ENCODE measurements at places on chromosomes 6 and 20.

GRCh38 chr6:72497186-72497585 lies 124.7 kb upstream of the KCNQ5 start:
- no peak for DNase-seq

DNA sequence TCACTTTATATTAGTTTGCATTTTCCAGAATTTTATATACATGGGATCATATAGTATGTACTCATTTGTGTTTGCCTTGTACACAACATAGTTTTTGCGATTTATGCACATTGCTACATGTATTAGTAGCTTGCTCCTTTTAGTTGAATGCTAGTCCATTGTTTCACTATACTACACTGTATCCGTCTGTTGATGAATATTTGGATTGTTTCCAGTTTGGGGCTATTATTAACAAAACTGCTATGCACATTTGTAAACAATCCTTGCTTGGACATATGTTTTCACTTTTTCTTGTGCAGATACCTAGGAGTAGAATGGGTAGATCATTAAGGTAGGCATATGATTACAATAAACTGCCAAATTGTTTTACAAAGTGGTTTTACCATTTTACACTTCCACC lies 3.9 kb upstream of the LRRC1 start:
- DNase-seq = no peak

DNA sequence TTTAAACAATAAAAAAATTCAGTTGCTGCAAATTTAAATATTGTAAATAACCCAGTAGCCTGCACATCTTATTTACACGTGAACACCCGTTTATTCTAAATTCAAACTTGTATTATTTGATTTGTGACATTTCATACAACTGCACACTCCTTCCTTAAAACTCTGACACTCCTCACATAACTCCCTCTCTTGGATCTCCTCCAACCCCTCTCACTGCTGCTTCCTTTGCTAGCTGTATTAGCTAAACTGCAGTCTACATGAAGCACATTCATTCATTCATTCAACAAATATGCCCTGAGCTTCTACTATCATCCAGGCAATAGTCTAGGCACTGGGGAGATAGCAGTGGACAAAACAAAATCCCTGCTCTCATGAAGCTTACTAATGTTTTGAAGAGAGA lies 47.0 kb downstream of the FBXL4 start:
- no peak for DNase-seq

- DNase-seq = no peak
Measured at GRCh38 chr6:130583268-130583667, 217.5 kb downstream of the TMEM200A start.

DNA sequence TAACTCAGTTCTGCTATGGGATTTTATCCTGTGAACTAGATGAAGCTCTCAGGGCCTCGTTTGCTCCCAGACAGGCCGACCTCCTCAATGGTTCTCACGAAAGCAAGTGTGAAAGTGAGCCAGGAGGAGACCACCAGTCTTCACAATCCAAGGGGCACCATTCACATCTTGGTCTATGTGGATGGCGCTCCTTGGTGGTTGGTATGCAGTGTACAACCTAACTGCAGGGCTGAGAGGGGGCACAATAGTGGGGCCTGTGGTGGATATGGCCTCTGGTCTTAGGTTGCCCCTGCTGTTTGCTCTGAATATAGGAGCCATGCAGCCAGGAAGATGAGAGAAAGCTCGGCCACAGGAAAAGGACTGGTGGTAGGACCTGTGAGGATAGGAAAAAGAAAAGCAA lies 24.7 kb downstream of the TRIM26 start:
- DNase-seq = no peak

DNA sequence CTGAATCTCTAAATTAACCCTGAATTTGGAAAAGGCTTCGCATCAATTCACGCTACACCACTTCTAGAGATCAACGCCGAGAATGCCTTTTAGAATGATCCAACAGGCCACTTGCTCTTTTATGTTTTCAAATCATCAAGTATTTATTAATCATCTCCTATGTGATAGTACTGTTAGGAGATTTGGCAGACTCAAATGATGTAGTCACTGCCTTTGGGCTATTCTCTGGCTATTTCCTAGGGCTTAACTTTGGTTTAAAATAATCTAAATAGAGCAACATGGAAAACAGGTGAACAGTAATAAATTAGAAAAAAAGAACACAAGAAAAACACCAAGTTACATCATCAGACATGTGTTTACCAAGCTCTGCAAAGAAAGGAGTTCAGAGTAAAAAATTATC lies 140.3 kb downstream of the TENT5A start:
- no peak for DNase-seq

- DNase-seq = no peak
Measured at GRCh38 chr6:167703347-167703746, 123.4 kb upstream of the AFDN start.

- no peak for DNase-seq
Measured at GRCh38 chr6:20325641-20326421, 75.8 kb upstream of the E2F3 start.

- no peak for DNase-seq
Measured at GRCh38 chr6:78810698-78811097, 56.7 kb upstream of the IRAK1BP1 start.

- no peak for DNase-seq
Measured at GRCh38 chr6:148962854-148963515, 216.2 kb downstream of the UST start.

DNA sequence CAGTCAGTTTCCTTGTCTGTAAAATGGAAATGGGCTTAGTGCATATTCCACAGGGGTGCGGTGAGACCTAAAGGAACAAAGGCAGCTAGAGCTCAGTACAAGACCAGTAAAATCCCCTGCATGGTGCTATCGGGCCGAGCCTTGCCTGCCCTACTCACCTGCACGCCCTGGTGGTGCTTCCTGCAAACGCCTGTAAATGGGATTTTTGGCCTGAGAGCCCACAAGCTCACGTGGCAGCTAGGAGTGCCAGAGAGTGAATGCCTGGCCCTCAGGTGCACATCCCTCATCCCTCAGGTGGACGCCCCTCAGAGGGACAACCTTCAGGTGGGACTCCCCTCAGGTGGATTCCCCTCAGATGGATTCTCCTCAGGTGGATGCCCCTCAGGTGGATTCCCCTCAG lies 48.0 kb upstream of the VSX1 start:
- no peak for DNase-seq

DNA sequence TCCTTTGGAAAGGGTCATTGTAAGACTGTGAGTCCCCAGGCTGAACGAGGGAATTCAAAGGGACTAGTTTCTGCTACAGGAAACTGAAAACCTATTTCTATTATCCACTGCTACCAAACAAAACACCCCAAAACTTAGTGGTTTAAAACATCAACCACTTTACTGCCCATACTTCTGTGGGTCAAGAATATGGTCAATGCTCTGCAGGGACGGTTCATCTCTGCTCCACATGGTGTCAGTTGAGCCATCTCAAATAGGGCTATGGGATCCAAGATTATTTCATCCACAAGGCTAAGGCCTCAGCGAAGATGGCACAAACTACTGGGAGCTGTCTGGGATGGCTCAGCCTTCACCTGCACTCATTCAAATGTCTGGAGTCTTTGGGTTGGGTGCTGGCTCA lies 65.5 kb downstream of the DZANK1 start:
- DNase-seq = no peak

DNA sequence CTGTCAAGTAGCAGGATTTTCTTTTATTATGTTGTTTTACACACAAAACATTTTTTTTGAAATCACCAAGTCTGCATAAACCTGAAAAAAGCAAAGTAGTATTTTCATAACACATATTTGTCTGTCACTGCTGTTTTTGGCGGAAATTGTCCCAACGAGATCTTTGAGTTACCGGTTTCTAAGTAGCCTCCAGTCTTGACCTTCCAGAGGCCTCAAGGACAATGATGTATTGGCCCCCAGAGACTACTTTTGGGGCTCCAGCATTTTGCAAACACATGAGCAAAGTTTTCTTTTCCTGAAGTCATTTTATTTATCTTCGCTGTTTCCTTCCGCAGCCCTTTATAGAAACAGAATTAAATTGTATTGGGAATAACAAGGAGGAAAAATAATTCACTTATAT lies 862.6 kb downstream of the KIF16B start:
- DNase-seq = no peak

GRCh38 chr6:116283191-116283590 lies 3.5 kb upstream of the TSPYL1 start:
- DNase-seq = no peak

DNA sequence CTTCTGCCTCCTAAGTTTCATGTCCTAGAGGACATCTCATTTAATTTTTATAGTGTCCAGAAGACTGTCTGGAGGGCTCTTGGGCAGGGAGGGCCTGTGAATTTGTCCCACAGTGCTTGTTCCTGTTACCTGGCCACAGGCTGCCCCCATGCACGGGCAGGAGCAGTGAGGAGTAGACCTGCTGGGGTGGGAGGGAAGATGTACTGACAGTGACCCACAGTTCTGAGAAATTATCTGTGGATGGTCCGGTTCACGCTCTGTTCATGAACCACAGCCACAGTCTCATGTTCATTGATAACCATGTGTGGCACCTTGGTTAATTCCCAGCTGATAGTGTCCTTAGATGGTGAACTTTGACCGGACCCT lies 18.8 kb upstream of the ZNF831 start:
- no peak for DNase-seq

DNA sequence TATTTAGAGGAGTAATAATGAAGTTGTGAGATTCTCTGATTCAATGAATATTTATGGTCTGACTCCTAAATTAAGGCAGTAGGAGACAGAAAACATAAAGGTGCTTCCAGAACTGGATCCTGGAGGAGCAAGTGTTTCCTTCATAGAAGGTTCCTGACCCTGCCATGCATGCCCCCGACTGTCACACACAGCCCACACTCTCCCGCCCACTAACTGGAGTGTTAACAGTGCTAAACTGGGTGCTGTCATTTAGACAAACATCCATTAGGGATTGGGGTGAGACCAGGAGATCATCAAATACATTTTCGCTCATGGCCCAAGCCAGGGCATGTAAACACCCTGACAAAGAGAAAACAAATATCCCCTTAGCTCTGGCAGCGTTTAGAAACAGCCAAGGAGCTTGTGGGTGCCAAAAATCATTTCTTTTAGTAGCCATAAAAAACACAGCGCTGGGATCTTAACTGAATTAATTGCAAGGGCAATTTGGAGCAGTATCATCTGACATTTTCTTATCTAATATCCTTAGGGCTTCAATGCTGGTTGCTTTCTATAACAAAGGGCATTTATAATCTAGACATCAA lies 46.8 kb downstream of the INSM1 start:
- no peak for DNase-seq

GRCh38 chr6:142444881-142445301 lies 143.1 kb downstream of the ADGRG6 start:
- DNase-seq = no peak

DNA sequence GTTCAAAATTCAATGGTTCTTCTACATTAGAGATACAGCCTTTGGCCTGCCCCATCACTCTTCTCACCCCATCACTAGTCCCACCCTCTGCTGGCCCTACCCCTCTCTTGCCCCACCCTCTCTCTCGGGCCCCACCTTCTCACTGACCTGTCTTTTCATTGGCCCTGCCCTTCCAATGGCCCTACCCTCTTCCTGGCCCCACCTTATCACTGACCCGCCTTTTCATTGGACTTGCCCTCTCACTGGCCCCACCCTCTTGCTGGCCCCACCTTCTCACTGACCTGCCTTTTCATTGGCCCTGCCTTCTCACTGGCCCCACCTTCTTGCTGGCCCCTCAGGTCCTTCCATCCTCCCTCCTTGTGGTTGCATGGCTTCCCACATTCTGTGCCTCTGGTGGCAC lies 107.2 kb upstream of the PLEKHG1 start:
- no peak for DNase-seq

- no peak for DNase-seq
Measured at GRCh38 chr6:75446241-75446880, 47.2 kb downstream of the FILIP1 start.

GRCh38 chr6:52263709-52264540 lies 19.6 kb upstream of the IL17F start:
- DNase-seq = peak; percentile 58

All from effector CD4-positive, alpha-beta T cell (primary cell).